ENCODE measurements at places on chromosomes 3 and 15.

DNA sequence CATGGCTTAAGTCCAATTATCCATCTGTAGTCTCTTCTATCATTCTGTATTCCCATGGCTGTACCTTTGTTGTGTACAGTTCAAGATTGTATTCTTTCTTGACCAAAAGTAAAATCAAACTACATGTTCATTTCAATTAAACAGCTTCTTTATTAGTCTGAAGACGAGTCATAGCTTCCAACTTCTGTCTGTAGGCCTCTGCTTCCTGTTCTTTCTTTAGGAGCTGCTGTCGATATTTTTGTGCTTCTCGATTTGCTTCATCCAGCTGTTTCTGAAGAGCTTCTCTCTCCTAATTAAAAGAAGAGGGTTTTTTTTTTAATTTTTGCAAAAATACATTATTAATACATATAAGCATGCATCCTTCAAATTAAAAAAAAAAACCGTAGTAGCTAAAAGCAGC lies 13.0 kb upstream of the HDC start:
- no peak for DNase-seq

GRCh38 chr3:190809351-190809750 lies 53.1 kb downstream of the GMNC start:
- no peak for DNase-seq

DNA sequence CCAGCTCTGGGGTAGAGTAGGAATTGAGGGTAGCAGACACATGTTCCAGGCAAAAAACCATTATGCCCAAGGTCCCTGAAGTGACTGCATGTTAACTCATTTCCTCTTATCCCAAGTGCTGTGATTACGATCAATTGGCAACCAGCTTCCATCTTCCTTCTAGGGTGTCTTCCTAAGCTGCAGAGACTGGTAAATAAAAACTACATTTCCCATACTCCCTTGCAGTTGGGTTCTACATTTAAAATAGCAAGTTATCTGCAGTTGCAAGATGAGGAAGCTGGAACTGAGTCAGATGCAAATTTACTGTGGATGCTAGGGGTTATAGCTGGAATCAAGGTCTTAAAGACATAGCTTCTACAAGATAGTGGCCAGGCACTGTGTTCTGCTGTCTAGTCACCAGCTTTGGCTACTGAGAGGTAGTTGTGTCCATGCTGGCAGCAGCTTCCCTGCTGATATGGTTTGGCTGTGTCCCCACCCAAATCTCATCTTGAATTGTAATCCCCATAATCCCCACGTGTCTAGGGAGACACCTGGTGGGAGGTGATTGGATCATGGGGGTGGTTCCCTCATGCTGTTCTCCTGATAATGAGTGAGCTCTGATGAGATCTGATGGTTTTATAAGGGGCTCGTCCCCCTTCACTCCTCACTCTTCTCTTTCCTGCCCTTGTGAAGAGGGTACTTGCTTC lies 51.3 kb upstream of the FBN1 start:
- no peak for DNase-seq

DNA sequence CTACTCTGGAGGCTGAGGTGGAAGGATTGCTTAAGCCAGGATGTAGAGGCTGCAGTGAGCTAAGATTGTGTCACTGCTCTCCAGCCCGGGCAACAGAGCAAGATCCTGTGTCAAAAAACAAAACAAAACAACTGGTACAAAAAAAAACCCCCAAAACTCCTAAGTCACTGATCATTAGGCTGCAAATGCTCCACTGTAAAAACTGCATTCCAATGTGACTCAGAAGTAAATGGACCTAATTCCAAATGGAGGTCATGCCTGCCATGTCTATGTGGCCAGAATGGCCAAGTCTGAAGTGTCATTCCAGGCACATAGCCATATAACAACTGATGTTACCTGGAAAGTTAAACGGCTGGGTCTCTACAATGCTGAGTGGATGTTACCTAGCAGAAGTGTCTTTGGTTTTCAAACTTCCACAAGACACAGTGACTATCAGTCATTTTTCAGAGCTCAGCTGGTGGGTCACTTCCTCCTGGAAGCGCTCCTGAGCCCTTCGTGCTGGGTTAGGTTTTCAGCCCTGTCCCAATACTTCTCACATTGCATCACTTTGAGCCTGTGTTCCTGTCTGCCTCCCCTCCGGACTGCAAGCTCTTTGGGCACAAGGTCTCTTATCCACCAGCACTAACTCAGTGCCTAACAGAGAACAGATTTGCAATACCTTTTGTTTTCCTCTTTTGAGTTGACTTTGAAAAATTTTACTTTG lies 10.6 kb downstream of the FSTL1 start:
- DNase-seq = no peak

All from stimulated activated CD4-positive, alpha-beta T cell treated with anti-CD3 and anti-CD28 coated beads, Interleukin-2, amount 100 ng/mL, for 24 hours (primary cell).